ENCODE measurements at places on chromosomes 1 and 21. TPM values are rescaled to one million over a fixed set of nuclear protein-coding genes. Genes with fewer than 3 reads are reported as not detected.

- no peaks in the 10 kb centered on the region for H3K4me1 ChIP-seq
- no peaks in the 10 kb centered on the region for H3K27me3 ChIP-seq
- H3K27ac ChIP-seq = no peak overlapping the region
- no peak for DNase-seq
These were observed 731.2 kb downstream of the USP25 start for GRCh38 chr21:16460936-16461335.

- H3K27me3 ChIP-seq = no peaks in the 10 kb centered on the region
- H3K36me3 ChIP-seq = no peaks in the 10 kb centered on the region
- no peak for DNase-seq
These were observed 12.2 kb downstream of the ALG6 start for GRCh38 chr1:63379583-63379982.

- H3K36me3 ChIP-seq = no peaks in the 10 kb centered on the region
These were observed 13.9 kb upstream of the FYB2 start for GRCh38 chr1:56833088-56833487.

- H3K36me3 ChIP-seq = peaks cover 2% of the 10 kb centered on the region
- H3K4me3 ChIP-seq = no peak overlapping the region
- no peaks in the 10 kb centered on the region for H3K27me3 ChIP-seq
- no peak for DNase-seq
These were observed 15.0 kb downstream of the ITSN1 start for GRCh38 chr21:33657124-33657820.

- peak overlapping the region; percentile 79 for H3K27ac ChIP-seq
- peaks cover 13% of the 10 kb centered on the region for H3K4me1 ChIP-seq
- DNase-seq = no peak
- H3K36me3 ChIP-seq = no peaks in the 10 kb centered on the region
- peak overlapping the region; percentile 100 for H3K4me3 ChIP-seq
These were observed 1.3 kb downstream of the WLS start for GRCh38 chr1:68230901-68231626.

GRCh38 chr1:160862203-160863060, at the start of gene CD244:
Gene CD244, minus strand, starts transcription at chr1:160862887. Its CDS starts 210 bp downstream, at chr1:160862677.
- no peaks in the 10 kb centered on the region for H3K36me3 ChIP-seq
- H3K4me1 ChIP-seq = no peaks in the 10 kb centered on the region
- DNase-seq = no peak
- no peak within 1 kb of the TSS for H3K27ac ChIP-seq
- H3K4me3 ChIP-seq = no peak within 1 kb of the TSS
- no peaks in the 10 kb centered on the region for H3K27me3 ChIP-seq

- peaks cover 17% of the 10 kb centered on the region for H3K4me1 ChIP-seq
- H3K27me3 ChIP-seq = no peaks in the 10 kb centered on the region
- H3K36me3 ChIP-seq = no peaks in the 10 kb centered on the region
- H3K4me3 ChIP-seq = peak overlapping the region; percentile 96
- peak; percentile 50 for DNase-seq
- peak overlapping the region; percentile 99 for H3K27ac ChIP-seq
These were observed 455 bp downstream of the UCHL5 start for GRCh38 chr1:193058529-193059281.

DNA sequence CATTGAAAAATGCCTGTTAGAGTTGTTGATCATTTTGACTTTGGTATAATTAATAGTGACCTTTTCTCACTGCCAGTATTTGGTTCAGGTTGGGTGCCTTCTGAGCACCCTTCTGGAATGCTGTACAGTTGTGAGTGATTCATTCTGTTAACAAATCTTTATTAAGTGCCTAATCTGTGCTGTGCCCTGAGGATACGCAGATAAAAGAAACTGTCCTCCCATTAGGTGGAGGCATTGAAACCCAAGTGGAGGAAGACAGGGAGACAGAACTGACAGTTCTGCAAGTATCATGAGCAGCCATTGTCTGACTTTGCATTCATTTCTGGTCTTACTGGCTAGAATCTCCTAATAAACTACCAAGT, 76.1 kb upstream of the ZNF326 start:
- H3K36me3 ChIP-seq = no peaks in the 10 kb centered on the region
- no peaks in the 10 kb centered on the region for H3K4me1 ChIP-seq
- no peak overlapping the region for H3K27ac ChIP-seq
- no peak overlapping the region for H3K4me3 ChIP-seq
- DNase-seq = no peak
- H3K27me3 ChIP-seq = no peaks in the 10 kb centered on the region

GRCh38 chr1:1171161-1171545, 2.5 kb upstream of the TTLL10 start:
- H3K27ac ChIP-seq = no peak overlapping the region
- H3K4me1 ChIP-seq = no peaks in the 10 kb centered on the region
- peaks cover 23% of the 10 kb centered on the region for H3K27me3 ChIP-seq
- H3K36me3 ChIP-seq = no peaks in the 10 kb centered on the region
- no peak for DNase-seq
- H3K4me3 ChIP-seq = no peak overlapping the region

- H3K27ac ChIP-seq = no peak overlapping the region
- no peaks in the 10 kb centered on the region for H3K36me3 ChIP-seq
- H3K4me3 ChIP-seq = no peak overlapping the region
- no peak for DNase-seq
- no peaks in the 10 kb centered on the region for H3K27me3 ChIP-seq
These were observed 9.2 kb upstream of the NOS1AP start for GRCh38 chr1:162060314-162060713.

GRCh38 chr1:4379451-4380175, 274.8 kb upstream of the AJAP1 start:
- H3K36me3 ChIP-seq = no peaks in the 10 kb centered on the region
- peak; percentile 27 for DNase-seq

- H3K4me3 ChIP-seq = no peak overlapping the region
- no peak for DNase-seq
- no peak overlapping the region for H3K27ac ChIP-seq
- no peaks in the 10 kb centered on the region for H3K36me3 ChIP-seq
These were observed 333.5 kb downstream of the SIPA1L2 start for GRCh38 chr1:232296461-232296860.

DNA sequence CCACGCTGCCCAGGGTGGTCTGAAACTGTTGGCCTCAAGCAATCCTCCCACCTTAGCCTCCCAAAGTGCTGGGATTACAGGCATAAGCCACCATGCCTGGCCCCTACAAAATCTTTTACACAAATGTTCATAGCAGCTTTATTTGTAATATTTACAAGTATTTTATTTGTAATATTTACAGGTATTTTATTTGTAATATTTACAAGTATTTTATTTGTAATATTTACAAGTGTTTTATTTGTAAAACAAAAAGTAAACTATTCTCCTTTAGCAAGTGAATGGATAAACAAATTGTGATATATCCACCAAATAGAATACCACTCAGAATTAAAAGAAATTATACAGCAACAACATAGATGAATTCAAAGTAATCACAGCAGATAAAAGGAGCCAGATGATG, 11.4 kb upstream of the FNBP1L start:
- DNase-seq = no peak
- H3K27me3 ChIP-seq = peaks cover 3% of the 10 kb centered on the region
- no peaks in the 10 kb centered on the region for H3K36me3 ChIP-seq

DNA sequence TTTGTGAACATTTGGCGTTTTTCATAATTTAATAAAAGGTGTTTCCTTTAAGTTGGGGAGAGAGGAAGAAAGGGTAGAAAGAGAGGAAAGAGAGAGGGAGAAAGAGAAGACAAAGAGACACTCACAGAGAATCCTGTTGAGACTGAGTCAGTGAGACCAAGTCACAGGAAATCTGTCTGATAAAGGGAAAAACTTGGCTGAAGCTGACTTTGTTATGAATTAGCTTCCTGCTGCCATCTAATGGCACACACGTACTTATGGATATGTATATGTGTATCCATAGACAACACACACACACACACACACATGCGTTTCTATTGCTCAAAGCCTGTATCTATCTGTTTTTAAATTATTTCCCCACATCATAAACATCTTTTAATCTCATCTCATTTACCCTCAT, 42.5 kb upstream of the DISC1 start:
- H3K4me3 ChIP-seq = no peak overlapping the region
- DNase-seq = peak; percentile 70
- no peak overlapping the region for H3K27ac ChIP-seq
- H3K27me3 ChIP-seq = no peaks in the 10 kb centered on the region
- H3K4me1 ChIP-seq = peaks cover 4% of the 10 kb centered on the region

GRCh38 chr1:219236933-219237610, 63.4 kb downstream of the LYPLAL1 start:
- no peaks in the 10 kb centered on the region for H3K27me3 ChIP-seq
- H3K36me3 ChIP-seq = no peaks in the 10 kb centered on the region
- no peaks in the 10 kb centered on the region for H3K4me1 ChIP-seq
- DNase-seq = no peak
- H3K4me3 ChIP-seq = no peak overlapping the region

DNA sequence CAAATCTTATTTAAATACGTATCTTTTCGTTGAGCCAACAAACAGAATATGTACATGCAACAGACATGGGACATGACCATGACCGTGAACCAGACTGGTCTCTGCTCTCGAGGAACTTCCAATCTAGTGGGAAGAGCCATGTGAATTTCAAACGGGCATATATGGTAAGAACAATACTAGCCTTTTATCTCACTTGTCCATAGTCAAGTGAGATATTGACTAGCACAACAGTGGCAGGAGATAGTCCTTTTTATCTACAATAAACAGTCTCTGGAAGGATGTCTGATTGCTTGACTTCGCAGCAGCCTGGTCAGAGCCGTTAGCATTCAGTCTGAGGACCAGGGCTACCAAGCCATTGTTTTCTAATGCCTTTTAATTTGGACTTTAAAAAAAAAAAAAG, 12.6 kb upstream of the PLA2G2C start:
- H3K4me3 ChIP-seq = no peak overlapping the region
- no peaks in the 10 kb centered on the region for H3K4me1 ChIP-seq
- no peak for DNase-seq
- H3K27ac ChIP-seq = no peak overlapping the region
- H3K27me3 ChIP-seq = peaks cover 45% of the 10 kb centered on the region

DNA sequence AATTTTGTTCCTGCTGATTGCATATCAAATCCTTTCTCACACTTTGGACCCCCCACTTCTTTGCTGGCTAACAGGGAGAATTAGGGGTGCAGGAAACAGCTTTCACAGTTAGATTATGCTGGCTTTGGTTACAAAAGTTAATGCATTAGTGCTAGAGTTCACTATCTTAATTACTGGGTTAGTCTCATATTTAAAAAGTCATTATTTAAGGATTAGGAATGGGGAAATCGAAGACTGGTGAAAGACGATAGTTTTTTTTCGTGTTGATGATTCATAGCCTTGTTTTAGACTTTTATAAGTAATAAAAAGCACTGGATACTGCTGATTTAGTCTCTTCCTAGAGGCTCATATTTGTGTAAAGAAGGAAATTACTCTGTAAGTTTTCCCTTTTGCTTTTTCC, 11.6 kb downstream of the ST6GALNAC3 start:
- no peak overlapping the region for H3K27ac ChIP-seq
- no peaks in the 10 kb centered on the region for H3K4me1 ChIP-seq
- no peaks in the 10 kb centered on the region for H3K27me3 ChIP-seq
- no peak for DNase-seq
- no peak overlapping the region for H3K4me3 ChIP-seq
- no peaks in the 10 kb centered on the region for H3K36me3 ChIP-seq

GRCh38 chr1:244319283-244320132, 132.2 kb downstream of the ADSS2 start:
- DNase-seq = peak; percentile 77
- H3K27me3 ChIP-seq = no peaks in the 10 kb centered on the region
- H3K4me3 ChIP-seq = no peak overlapping the region
- no peaks in the 10 kb centered on the region for H3K36me3 ChIP-seq
- H3K27ac ChIP-seq = no peak overlapping the region

PGLYRP3 gene
- total RNA-seq = not detected

TMEM82 gene
- total RNA-seq = not detected

DISC1 gene
- total RNA-seq = 9.1 TPM

RIPPLY3 gene
- total RNA-seq = not detected

Measured in astrocyte (in vitro differentiated cells and primary cell).